HuH-7.5 (cell line): ENCODE measurements at places on chromosomes 1 and 21.

GRCh38 chr1:8161546-8162105, 135.5 kb upstream of the ERRFI1 start:
- no peak for DNase-seq

- no peak for DNase-seq
These were observed 267.4 kb upstream of the RUNX1 start for GRCh38 chr21:35316456-35316855.

- DNase-seq: no peak
These were observed 1.8 kb upstream of the SLC19A2 start for GRCh38 chr1:169487561-169487960.

DNA sequence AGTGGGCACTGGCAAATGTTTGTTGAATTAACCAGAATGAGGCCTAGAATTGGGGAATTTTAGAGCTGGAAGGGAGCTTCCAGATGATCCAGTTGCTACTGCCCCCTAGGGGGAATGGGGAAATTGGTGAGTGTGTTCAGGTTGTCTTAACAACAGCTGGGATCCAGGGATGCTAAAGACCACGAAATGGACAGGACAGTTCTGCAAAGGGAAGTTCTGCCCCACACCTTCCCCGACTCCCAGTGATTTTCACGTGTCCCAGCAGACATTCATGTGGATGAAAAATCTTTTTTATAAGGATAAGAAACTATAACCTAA, 33.9 kb downstream of the TRIM62 start:
- no peak for DNase-seq

DNA sequence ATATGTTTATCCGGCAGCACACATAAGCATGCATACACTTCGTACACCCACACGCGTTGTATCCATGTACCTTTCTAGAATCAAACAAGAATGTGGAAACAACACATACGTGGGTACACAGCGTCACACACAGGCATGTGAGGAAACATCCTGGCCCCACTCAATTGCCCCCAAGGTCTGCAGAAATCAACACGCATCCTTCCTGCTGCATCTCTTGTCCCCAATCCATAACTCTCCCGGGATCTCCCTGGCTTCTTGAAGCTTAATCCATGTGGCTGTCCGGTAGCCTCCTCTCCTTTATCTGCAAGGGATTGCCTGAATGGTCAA, 5.5 kb upstream of the TBX15 start:
- no peak for DNase-seq

GRCh38 chr21:37061926-37062592, 10.8 kb downstream of the PIGP start:
- no peak for DNase-seq

DNA sequence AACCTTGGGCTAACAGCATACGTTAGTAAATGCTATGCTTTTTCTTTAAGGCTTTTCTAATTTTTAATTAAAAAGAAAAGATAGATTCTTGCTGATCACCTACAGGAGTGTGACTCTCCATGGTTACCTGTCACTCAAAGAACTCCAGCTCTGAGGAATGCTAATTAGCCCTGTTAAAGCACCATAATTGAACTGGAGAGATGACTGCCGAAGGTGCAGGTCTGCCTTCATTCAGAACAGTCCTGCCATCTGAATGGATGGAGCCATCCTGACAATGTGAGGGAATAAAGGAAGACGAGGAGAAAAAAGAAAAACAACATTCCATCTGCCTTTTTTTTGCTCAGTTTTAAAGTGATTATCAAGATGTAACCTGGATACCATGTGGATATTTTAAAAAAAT, 94.6 kb downstream of the ATP6V1G3 start:
- no peak for DNase-seq

GRCh38 chr21:27681038-27681437, 714.1 kb upstream of the ADAMTS5 start:
- DNase-seq: no peak

GRCh38 chr1:202107321-202107761, 15.4 kb upstream of the GPR37L1 start:
- no peak for DNase-seq
